ENCODE measurements at places on chromosomes 2 and 18.

GRCh38 chr18:45715212-45715780 is 8.7 kb upstream of the SLC14A1 start:
- DNase-seq: no peak

DNA sequence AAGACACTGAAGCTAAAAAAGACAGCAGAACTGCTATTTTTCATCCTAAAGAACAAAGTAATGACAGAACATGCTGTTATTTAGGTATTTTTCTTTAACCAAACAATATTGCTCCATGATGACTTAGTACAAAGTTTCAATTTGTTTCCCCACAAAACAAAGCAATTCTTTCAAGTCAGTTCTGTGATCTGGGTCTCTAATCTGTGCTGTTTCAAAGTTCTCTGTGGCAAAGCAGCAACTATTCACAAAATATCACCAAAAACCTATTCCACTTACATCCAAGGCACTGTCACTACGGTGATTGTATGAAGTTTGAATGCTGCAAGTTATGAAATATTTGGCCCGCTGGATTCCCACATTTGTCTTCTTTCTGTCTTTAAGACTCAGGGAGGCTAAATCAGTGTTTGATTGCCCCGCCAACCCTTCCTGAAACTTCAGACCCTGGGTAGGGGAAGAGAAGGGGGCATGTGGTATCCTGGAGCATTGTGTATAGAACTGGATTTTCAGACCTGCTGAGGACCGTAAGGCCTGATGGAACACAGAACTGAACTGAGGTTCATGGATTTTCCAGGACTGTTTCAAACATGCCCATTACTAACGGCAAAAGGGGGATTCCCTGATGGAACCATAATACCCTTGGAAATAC is 13.1 kb upstream of the MFF start:
- no peak for DNase-seq

DNA sequence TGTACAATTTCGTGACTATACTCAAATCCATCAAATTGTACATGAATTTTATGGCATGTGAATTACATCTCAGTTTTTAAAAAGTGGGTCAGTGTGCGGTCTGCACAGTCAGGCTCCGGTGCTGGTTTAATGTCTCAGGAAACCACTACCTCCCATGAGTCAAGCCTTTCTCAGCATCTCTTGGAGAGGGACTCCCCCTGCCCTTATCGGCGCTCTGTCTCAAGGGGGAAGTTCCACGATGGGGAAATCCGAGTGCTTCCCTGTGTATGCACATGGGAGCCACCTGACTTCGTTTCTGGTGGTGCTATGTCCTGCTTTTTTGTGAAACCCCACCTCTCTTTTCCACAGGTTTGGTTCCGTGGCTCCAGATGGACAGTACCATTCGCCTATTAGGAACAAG is 72.5 kb downstream of the ACOXL start:
- DNase-seq: peak; percentile 81

GRCh38 chr18:8001711-8002301 is 434.7 kb downstream of the PTPRM start:
- no peak for DNase-seq

- DNase-seq: no peak
These were observed 156.1 kb upstream of the HNRNPA3 start for GRCh38 chr2:177056481-177056929.

GRCh38 chr2:163505281-163505680 is 230.5 kb downstream of the FIGN start:
- no peak for DNase-seq

GRCh38 chr2:169005994-169006393 is 25.1 kb downstream of the ABCB11 start:
- no peak for DNase-seq

DNA sequence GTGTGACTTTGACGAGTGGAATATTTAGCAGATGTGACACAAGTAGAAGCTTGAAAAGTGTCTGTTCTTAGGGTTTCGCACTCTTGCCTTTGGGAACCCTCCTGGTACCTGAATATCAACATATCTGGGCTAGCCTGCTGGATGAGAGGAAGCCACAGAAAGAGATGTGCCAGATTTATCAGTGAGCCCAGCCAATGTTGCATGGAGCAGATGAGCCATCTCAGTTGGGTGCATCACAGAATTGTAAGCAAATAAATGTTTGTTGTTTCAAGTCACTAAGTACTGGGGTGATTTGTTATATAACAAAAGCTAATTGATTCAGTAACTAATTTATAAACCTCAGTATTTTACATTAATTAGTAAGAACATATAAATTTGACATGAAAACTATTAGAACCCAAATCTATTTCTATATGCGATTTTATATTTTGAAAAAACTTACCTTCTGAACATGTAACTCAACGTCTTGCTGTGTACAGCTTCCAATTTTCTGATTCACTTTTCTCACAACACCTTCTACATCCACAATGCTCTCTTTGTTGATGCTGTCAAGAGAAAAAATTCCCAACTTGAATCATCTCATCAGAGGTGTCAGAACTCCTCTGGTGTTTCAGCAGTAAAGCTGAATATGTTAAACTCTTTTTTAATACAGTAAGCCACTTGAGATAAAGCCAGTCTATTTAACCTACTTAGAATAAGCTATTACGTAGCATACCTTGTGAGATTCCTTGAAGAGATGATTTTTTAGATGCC is 42.3 kb downstream of the DARS1 start:
- no peak for DNase-seq

DNA sequence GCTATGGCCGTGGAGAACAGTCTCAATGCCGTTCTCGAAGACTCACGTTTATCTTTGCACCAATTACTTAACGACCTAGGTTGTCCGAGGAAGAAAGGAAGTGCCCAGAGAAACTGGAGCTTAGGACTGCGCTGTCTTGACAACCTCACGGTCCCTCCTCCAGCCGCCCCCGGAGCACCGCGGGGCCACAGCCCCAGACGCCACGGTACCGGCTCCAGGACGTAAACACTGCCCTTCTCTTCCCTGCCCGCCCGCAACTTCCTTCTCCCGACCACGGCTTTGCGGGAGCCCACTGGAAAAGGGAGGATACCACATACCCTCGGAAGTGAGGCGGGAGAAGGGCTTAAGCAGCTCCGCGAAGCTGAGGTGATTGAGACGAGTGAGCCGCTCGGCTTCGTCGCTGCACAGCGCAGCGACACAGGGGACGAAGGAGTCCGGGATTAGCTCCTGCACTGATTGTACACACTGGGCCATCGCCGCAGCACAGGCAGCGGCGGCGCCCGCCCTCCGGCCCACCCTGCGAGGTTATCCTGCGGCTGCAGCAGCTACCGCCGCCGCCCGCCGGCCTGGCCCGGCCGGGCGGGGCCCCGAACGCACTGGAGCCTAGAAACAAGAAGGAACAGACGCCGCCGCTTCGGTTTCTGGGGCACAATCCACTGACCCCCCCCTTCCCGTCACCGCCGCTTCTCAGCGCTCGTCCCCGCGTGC is 483 bp downstream of the TRAPPC8 start:
- peak; percentile 56 for DNase-seq

DNA sequence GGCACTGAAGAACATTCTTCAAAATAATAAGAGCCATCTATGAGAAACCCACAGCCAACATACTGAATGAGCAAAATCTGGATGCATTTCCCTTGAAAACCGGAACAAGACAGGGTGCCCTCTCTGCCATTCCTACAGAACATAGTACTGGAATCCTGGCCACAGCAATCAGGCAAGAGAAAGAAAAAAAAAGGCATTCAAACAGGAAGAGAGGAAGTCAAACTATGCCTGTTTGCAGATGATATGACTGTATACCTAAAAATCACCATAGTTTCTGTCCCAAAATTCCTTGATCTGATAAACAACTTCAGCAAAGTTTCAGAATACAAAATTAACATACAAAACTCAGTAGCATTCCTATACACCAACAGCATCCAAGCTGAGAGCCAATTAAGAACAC is 119.5 kb upstream of the PARD3B start:
- DNase-seq: no peak

GRCh38 chr2:86224645-86225355 is 25.5 kb downstream of the MRPL35 start:
- DNase-seq: no peak

DNA sequence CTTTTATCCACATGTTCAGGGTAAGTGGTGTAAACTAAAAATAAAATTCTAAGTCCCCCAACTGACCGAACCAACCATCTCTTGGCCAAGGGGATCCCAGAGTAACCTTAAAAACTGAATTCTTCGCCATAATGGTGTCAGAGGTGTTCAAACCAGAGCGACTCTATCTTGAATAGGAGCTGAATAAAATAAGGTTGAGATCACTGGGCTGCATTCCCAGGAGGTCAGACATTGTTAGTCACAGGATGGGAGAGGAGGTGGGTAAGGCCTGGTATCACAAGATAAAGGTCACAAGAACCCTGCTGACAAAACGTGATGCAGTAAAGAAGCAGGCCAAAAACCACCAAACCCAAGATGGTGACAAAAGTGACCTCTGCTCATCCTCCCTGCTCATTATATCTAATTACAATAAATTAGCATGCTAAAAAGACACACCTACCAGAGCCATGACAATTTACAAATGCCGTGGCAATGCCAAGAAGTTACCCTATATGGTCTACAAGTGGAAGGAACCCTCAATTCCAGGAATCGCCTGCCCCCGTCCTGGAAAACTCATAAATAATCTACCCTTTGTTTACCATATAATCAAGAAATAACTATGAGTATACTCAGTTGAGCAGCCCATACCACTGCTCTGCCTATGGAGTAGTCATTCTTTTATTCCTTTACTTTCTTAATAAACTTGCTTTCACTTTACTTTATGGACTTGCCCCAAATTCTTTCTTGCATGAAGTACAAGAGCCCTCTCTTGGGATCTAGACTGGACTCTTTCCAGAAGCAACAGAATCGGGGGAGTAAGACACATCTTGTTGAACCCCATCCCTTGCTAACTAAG is 302.4 kb downstream of the STK39 start:
- DNase-seq: no peak

- DNase-seq: no peak
These were observed 35.2 kb downstream of the CENPO start for GRCh38 chr2:24828238-24828996.

DNA sequence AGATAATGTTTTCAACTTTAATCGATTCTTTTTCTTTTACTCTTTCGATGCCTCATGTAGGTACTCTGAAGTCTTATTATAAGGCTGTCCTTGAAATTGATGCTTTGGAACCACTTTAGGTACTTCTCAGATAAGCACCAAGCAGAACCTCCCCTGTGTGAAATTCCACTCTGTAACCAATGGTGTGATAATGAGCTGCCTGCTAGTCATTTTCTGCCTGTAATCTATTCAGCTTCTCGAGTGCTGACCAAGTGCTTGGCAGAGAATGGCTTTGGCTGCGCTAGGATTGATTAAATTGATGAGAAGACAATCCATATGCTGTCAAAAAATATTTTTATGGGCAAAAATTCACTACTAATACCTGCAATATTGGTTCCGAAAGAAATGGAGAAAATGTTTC is 132.1 kb upstream of the STON1 start:
- no peak for DNase-seq

DNA sequence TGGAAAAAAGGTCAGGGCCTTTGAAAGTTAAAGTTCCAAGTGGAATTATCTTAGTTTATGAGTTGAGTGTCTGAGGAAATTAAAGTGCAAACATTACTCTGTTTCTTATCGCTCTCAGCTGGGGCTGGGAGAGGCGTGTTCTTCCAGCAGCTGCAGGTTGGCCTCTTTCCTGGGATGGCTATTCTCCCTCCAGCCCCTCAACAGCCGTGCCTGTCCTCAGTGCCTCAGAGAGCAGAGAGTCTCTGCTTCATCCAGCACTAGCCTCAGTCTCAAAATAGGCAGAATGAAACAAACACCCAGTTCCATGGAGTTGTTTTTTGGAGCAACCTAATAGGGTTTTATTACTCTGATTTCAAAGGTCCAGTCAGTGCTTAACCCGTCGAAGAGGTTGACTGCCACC is 298.1 kb downstream of the GALR1 start:
- DNase-seq: no peak

- no peak for DNase-seq
These were observed 10.6 kb downstream of the THNSL2 start for GRCh38 chr2:88180605-88181240.

DNA sequence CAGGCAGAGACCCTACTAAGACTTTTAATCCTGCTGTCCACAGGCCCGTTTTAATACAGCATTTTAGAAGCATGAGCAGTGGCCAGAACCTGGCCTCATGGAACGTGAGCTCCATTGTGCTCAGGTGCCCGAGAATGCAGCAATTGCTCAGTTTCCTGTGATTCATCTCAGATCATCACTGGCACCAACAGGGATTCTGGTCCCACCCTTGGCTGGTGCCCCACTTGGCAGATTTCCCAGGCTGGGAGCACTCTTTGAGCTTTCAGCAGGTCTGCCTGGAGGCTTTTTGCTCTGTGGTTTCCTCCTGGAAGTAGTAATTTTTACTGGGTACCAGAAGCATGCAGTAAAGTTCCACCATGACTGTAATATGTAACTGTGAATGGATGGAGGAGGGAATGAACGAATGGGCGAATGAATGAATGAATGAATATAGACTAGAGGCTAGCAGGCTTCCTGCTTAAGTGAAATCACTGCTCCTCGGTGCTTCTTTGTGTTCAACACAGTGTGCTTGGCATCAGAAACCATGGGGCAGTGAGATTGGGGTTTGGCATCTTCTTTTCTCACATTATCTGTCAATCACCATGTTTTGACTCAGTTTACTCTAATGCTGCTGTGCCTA is 312.9 kb downstream of the PRKCE start:
- no peak for DNase-seq

GRCh38 chr2:180662941-180663471 is 317.4 kb upstream of the UBE2E3 start:
- no peak for DNase-seq

DNA sequence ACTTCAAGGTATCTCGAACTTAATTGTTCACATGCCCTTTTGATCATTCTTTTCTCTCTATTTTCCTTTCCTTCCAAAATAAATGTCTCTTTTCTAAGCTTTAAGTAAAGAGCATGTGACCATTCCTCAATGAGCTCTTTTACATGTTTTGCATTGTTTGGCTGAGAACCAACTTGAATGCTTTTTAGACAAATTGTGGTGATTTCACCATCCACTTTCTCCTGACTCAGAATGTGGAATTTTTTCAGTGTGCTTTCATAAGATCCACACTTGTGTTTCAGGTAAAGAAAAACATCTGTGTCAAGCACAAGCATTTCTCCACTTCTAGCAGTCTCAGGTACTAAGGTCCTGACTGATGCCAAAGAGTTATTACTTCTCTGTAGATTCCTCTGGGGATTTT is 10.7 kb downstream of the RBM43 start:
- DNase-seq: no peak

All from activated T-cell treated with anti-CD3 and anti-CD28 coated beads, Interleukin-2, amount 50 U/mL, for 72 hours (primary cell).